ENCODE measurements at places on chromosomes 3 and 15.
A peak's percentile ranks its signal among the peaks of the same experiment; 100 is the strongest.

DNA sequence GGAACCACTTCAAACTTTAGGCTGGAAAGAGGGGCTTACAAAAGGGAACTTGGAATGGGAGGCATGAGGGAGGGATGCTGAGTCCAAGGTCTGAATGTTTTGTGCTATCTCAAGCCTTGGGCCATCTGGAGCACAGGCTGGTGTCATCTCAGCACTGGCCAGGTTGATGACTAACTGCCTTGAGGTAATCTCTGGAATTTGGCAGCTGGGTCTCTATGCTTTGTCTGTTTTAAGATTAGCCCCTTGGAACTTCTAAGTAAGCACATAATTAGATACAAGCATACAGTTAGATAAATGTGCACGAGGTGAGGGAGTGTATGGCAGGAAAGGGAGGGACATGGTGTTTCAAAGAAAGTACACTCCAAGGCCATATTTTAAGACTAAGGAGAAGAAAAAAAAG, 252.4 kb upstream of the CCDC54 start:
- DNase-seq = peak; percentile 83

DNA sequence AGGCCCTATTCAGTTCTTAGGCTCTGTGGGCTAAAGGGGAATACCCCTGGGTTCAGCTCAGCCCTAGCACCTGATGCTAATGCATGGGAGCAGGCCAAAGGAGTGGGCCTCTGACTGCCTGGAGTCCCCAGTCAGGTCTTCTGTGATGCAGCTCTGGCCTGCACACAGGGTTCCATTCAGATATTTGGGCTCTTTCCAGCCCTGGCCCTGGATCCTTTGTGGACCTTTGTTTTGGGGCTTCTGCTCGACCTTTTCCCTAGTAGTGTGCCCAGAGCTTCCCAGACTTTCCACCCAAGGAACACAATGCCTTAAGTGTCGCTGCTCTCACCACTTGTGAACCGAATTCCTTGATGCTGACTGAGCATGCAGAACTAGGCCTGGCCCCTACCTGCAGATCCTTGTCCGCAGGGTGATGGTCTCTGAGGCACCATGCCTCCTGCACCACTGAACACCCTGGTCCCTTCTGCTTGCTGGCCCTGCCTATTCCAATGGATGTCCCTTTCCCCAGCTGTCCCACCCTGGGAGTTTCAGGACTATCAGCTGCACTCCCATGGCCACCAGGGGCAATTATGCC, 5.1 kb downstream of the SEC13 start:
- no peak for DNase-seq

DNA sequence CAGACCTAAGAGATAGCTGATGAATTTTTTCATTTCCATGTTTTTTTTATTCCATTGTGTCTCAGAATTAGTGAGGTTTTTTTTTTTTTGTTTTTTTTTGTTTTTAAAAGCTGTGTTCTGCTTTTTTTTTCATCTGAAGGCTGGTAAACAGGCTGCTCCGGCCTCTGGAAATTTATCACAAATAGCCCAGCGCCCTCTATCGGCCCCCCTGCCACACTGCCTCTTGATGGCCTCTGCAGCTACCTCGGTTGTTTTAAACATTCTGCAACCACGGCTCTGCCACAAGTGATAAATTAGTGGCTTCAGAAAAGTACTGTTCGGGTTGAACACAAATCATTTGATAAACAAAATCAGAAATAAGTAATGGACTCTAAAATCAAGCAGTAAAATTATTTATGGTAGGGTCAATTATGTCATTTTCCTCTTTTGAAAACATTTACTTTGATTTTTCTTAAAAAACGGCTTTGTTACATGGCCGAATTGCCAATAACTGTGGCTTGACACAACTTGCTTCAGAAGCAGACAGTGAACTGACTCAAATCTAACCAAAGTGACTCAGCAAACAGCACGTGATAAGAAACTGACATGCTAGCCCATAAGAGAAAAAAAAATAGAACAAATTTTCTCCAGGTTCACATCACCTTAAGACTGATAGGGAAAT, 87.8 kb downstream of the RSL24D1 start:
- DNase-seq = peak; percentile 18

DNA sequence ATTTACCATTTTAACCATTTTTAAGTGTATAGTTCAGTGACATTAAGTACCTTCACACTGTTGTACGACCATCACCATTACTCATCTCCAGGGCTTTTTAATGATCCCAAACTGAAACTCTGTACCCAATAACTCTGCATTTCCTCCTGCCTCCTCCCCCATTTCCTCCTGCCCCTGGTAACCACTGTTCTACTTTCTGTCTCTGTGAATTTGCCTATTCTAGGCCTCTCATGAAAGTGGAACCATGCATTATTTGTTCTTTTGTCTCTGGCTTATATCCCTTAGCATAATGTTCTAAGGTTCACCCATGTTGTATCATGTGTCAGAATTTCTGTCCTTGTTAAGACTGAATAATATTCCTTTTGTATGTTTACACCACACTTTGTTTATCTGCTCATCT, 154.2 kb downstream of the MECOM start:
- DNase-seq = no peak

GRCh38 chr3:32502118-32502945, at the start of gene CMTM6:
CMTM6 (minus strand) TSS chr3:32502852; CDS start chr3:32502745, 107 bp downstream.
- peak; percentile 77 for DNase-seq

DNA sequence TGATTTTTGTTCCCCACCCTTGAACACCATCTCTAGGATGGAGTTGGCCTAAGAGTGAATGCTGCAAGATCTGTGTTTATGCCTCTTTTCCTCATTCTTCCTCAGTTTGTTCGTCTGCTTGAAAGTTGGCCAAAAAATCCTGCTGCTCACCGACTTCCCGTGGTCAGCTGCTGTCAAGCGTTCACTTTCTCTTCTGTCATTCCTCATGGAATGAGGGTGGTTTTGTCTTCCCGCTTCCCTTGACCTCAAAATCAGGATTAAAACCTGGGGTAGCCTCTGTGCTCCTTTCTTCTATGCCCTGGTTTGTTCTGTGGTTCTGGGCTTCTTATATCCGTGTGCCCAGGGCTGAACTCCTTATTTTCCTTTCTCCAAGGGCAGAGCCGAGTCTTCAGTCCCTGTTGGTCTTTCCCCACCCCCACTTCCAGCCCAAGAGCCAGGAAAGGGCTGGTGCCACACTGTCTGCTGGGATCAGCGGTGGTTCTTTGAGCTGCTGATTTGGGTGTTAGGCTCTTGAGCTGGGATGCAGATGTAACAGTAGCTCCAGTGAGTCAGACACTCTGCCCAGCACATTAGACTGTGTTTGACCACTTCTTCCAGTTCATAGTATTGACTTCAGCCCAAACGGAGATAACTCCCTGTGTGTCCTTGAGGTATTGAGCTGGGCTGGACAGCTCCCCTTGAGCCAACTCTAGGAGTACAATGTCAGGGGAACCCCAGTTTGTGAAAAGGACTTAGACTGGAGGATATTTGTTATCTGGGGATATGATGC, 2.3 kb downstream of the SERF2 start:
- DNase-seq = peak; percentile 47

DNA sequence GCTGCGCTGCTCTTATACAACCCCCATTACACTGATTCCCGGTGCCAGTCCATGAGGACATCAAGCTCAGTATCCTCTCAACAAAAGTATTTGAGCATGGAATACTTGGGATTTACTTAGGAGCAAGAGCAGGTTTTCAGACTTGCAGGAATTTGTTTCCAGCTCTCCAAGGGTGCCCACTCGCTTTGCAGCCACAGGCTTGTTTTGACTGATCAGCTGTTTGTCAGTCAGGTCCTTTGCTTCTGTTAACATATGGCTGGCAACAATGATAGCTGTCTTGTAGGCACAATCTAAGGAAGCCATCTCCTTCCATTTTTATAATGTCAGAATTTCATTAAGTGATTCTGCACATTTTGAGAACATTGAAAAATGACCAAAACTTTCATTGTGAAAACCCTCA, 38.2 kb upstream of the MCF2L2 start:
- no peak for DNase-seq

DNA sequence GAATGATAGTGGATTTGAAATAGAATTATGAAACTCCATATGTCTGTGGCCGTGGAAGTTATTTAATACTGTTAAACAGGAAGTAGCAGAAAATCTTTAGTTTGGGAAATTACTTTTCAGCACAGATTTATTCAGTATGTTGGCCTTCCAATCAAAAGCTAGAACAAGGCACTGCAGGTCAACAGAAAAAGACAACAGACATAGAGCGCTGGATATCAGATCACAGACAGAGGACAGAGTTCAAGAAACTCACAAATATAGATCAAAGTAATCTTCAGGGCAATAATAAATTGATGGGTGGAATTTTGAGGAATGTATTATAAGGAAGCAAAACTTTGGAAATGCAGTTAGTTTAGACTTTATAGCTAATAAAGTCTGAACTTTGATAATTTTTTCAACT, 159.5 kb upstream of the TMCO5A start:
- DNase-seq = peak; percentile 9

DNA sequence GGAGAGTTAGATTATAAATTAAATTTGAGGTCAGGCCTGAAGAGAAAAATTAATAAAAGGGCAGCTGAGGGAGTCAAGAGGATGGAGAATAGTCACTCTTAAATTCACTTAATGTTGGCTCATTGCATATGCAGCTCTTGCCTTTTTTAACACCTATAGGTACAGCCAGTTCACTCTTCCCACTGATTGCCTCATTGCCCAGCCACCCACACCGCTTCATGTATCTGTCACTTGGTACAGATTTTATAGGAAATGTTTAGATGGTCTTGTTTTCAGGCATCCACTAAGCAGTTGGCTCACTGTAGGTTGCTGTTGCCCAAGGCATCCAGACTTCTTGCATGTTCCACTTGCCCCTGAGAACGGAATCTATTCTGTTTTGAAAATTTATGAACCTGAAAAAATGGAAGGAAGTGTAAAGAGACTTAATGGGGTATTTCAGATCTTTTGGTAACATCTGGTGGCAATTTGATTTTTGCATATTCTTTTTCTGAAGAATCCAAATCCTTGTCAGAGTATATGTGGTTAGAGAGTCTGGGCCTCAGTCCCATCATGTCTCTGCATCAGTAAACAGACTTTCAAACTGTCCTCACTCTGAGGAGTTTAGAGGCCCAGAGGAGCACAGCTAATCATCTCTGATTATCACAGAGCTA, 151.9 kb downstream of the RBPMS2 start:
- DNase-seq = peak; percentile 51

- DNase-seq = no peak
Measured at GRCh38 chr3:127056281-127056680, 73.4 kb downstream of the PLXNA1 start.

GRCh38 chr15:38547255-38547997, 17.2 kb downstream of the RASGRP1 start:
- DNase-seq = peak; percentile 86

DNA sequence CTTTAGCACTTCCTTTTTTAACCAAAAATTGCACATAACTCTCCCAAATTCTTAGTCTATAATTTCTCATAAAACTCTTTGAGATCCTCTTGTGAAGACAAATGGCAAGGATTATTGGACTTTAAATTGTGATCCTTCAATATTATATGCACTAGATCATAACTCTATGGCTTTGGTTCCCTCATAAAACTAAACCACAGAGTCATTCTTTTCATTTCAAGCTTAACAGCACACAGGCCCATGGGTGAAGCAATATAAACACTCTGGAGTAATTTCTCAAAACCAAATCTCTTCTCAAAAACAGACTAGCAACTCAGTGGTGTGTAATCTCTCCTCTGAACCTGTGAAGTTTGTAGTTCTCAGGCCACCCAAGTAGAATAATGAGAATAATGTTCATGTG, 171.0 kb upstream of the NECTIN3 start:
- peak; percentile 86 for DNase-seq

DNA sequence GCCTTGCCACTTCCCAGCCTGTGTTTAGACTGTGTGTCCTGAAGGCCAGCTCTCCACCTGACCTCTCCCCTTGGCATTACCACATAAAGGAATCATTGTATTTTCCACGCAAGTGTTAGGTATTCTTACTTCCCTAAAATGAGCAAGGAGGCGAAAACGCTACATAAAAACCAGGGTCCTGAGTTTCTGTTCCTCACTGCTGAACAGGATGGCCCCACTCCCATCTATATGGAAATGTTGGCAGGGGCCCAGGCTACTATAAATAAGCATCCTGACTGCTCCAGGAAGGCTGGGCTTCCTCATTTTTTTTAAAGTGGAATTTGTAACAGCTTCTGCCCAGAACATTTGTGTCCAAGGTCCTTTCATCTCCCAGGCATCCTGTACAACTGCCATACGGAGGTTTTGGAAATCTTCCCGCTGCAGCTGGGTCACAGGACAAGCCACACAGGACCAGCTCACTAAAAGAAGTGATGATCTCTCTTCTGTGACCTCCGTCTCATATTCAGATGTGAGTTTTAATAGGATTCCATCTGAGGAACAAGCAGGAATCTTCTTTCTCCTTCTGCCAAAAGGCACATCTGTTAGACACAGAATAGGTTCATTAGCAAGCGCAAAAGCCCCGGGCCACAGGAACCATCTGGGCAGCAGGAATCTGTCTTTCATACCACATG, 56.4 kb upstream of the LIMD1 start:
- DNase-seq = peak; percentile 63

- DNase-seq = no peak
Measured at GRCh38 chr3:28947751-28948150, 333.1 kb upstream of the RBMS3 start.

GRCh38 chr3:15679306-15679705, 77.8 kb downstream of the BTD start:
- no peak for DNase-seq

DNA sequence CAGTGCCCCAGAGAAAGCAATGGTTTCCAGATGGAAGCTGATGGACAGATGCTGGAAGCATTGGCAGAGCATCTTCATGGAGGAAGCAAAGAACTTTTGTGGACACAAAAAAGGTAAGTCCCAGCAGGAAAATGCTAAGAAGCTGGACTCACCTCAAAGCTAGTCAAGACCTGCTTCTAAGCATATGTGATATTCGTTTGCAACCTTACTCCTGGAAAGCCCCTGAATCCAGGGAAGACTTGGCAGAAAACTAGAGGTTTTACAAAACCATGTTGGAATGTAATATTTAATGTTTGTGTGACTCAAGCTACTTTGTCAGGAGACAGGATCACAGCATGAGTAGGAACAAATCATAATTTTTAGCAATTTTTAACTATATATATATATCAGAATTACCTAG, 288.2 kb downstream of the BCHE start:
- DNase-seq = no peak

DNA sequence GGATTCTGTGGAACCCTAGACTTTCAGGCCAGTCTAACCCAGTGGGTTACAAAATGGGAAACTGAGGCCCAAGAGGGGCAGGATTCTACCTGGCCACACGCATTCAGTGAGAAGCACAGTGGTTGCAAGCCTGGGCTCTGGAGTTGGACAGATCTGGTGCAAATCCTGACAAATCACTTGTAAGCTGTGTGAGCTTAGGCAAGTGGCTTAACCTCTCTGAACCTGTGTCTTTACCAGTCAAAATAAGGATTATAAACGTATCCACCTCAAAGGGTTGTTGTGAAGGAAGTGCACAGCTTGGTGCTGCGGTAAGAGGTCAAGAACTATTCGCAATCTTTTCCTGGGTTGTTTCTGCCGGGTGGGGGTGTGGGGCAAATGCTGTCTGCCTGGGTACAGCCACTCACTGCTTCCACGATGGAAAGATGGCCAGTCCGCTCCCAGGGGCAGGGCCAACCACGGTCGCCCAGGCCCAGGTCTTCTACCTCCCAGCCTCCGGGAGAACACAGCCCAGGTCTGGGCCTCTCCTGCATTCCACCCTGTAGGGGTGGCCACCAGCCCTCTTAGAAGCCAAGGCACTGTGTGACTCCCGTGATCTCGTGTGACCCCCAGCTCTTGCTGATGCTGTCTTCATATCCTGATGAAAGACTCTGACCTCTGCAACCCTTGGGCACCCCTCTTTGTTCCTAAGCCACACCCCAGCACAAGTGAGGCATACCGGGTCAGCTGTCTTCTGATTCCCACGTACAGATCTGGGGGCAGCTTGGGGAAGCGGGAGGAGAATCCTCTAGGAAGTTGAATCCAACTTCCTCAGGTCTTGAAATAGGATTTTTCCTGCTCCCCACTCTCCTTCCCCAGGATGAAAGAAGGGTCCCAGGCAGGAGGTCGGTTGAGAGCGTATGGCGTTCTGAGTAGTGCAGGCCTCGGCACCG, 1.5 kb downstream of the CHRNA3 start:
- DNase-seq = no peak

Measured in fibroblast of skin of abdomen (primary cell).